NCI-H1694 treated with DMSO at 0.1 percent for 48 hours (cell line): ENCODE measurements at places on chromosomes 3 and 15.

DNA sequence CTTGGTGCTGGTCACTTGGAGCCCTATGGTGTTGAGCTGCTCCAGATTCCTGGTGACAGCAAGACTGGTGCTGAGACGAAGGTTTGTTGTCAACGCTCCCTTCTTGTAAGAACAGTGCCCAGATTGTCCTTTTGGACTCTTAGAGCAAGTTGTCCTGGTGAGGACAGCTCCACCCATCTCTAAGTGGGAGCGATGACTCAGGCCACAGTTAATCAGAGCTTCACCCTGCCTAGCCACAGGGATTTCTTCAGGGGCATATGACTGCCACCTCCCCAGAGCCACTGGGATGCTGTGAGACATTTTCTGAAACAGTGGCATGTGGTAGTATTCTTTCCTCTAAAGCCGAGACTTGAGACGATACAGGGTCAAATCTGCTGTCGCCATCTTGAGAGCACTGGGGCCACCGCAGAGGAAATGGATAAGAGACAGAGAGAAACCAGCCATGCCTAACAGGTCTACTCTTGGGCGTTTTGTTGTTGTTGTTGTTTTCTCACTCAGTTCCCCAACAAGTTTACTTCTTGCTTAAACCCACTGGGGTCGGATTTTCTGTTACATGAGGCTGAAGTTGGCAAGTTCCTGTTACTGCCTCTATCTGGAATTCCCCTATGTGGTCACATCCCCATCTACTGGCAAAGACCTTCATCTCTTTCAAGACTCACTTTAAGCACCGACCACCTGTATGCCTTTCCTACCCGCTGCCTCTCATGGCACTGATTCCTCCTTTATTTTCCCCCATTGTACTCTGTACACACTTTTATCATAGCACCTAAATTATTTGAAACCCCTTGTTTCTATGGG lies 16.0 kb upstream of the PCOLCE2 start:
- DNase-seq: peak; percentile 32

GRCh38 chr3:156674911-156675829 lies 780 bp downstream of the TIPARP start:
- peak; percentile 37 for DNase-seq

DNA sequence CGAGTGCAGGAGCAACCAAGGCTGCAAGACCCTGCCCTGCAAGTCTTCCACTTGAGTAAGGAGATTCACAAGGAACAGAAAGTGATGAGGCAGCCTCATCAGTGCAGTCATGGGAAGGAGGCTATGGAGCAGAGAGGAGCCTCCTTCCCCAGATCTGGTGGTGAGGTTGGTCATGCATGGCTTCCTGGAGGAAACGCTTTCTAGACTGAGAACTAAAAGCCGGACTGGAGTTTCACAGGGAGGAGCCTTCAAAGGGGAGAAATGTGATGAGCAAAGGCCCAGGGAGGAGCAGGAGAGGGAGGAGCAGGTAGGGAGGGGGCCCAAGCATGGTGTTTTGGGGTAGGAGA lies 139.9 kb downstream of the SRGAP3 start:
- no peak for DNase-seq

GRCh38 chr3:107949394-107949970 lies 141.3 kb downstream of the CD47 start:
- no peak for DNase-seq

DNA sequence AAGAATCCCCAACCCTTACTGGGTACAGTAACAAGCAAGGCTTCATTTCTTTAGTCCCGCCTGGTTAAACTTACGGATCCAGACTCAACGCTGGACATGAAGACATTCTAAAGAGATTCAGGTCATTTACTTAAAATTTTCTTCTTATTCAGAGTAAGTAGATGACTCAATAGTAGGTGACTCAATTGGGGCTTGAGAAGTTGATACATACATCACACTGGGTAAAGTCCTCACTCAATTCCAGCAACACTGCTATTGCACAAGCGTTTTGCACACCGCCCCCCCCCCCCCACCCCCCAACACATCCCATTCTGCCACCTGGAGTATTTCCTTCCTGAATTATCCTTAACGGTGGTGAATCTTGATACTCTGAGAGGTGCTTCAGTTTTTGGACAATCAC lies 610.0 kb downstream of the FOXP1 start:
- DNase-seq: no peak

DNA sequence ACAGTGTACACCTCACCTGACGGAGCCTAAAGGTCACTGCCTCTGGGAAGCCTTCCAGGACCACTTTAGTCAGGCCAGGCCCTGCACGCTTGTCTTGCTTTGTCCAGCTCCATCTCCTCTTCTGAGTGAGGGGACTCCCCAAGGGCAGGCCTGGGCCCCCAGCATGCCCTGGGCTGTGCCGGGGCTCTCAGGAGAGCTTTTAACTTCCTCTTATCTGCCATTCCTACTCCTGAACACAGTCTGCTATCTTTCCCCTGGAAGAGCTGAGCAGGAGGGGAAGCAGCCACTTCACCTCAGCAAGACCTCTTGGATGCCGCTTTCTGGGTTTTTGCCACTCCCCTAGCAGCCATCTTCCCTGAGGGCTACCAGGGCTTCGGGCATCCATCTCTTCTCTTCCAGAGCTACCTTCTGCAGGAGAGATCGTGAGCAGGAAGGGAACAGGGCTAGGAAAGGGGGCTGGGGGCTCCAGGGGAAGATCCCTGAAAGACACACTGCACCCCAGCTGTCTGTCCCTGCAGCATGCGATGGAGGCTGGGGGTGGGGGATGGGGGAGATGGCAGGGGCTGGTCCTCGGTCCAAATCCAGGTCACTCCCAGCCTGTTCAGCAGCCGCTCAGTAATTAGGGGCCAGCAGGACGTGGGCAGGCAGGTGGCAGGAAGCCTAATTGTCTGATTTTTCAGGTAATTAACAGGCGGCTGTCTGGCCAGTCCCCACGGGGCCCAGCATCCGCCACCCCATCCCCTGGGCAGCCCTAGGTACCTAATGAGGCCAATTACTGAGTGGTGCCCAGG lies 19.9 kb upstream of the RPL29 start:
- DNase-seq: no peak

DNA sequence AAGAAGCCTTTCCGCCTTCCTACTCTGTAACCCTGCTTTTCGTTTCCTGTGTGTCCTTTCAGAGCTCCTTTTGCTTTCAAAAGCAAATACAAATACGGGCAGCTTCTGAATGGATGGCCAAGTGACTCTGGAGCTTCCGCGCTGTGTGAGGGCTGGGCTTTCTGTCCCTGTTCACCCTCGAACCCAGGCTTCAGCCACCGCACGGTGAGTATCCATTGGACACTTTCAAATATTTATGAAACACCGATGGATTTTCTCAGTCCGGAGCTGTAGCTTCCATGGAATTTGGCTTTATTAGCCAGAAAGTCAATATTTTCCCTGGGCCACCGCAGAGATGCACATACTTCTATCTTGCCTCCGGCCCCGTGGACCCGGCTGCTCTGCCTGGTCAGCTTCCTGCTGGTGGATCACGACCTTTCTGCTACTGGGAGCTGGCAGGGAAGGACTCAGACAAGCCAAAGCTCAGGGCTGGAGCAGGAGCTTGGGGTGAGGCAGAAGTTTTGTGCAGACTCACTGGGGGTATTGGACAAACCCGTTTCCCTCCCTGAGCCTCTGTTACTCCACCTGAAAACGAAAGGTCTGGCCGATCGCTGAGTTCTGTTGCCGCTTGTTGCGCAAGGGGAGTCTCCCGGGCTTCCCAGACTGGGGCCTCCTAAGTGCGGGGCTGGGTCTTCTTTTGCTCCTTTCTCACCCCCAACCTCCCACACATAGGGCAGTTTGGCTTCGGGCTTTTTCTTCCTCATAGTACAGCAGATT lies 63.6 kb downstream of the LINGO1 start:
- DNase-seq: no peak

- no peak for DNase-seq
These were observed 36.5 kb downstream of the CAPN3 start for GRCh38 chr15:42395838-42396237.

- DNase-seq: no peak
These were observed 53.0 kb upstream of the MME start for GRCh38 chr3:155026999-155027591.

DNA sequence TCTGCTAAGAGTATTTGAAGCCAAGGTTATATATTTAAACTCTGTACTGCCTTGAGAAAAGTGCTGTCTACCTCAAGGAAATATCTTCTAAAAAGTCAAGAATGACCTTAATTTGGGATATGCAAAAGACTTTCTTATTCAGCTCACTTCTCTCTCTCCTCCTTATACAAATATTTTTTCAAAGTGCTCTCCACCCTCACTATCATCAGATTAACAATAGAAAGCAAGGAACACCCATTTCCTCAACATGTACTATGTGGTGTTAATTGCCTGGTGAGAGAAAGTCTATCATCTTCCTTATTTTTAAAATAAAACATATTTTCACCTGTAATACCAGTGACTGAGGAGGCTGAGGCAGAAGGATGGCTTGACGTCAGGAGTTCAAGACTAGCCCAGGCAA lies 44.4 kb upstream of the RSL24D1 start:
- no peak for DNase-seq

GRCh38 chr3:149019580-149019979 lies 28.2 kb downstream of the GYG1 start:
- DNase-seq: no peak

DNA sequence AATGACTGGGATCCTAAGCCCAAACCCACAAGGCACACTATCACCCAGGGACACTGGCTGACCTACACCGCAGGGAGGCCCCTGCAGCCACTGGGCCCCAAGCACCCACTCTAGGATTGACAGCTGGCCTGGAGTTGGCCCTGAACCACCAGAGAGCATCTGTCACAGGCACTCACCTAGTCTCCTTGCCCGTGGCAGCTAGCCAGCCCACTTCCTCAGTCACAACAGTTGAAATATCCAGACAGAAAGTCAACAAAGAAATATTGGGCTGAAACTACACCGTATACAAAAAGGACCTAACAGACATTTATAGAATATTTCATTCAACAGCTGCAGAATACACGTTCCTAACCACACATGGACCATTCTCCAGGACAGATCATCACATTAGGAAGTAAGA lies 5.2 kb upstream of the SPINK8 start:
- no peak for DNase-seq

DNA sequence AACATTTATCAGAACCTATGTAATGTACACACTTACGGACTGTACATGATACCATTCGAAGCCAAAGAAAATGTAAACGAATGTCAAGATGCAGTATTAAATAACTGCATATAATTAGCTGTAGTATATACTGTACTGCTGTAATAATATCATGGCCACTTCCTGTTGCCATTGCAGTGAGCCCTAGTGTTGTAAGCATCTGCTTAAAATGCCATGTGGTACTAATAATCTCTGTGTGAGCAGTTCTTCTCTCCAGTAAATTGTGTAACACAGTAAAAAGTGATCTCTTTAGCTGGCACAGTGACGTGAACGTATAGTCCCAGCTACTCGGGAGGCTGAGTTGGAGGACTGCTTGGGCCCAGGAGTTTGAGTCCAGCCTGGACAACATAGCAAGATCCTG lies 8.6 kb downstream of the SPG11 start:
- DNase-seq: no peak

- DNase-seq: no peak
These were observed 2.9 kb downstream of the TNFSF10 start for GRCh38 chr3:172520301-172520831.

- no peak for DNase-seq
These were observed 1.6 kb downstream of the SHF start for GRCh38 chr15:45185903-45186770.

DNA sequence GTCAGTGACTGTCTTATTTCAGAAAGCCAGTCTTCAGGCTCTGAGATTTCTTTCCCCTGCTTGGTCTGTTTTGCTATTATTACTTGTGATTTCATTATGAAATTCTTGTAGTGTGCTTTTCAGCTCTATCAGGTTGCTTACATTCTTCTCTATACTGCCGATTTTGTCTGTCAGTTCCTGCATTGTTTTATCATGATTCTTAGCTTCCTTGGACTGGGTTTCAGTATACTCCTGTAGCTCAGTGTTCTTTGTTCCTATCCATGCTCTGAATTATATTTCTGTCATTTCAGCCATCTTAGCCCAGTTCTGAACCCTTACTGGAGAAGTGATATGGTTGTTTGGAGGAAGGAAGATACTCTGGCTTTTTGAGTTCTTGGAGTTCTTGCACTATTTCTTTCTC lies 40.5 kb downstream of the CEP63 start:
- no peak for DNase-seq

DNA sequence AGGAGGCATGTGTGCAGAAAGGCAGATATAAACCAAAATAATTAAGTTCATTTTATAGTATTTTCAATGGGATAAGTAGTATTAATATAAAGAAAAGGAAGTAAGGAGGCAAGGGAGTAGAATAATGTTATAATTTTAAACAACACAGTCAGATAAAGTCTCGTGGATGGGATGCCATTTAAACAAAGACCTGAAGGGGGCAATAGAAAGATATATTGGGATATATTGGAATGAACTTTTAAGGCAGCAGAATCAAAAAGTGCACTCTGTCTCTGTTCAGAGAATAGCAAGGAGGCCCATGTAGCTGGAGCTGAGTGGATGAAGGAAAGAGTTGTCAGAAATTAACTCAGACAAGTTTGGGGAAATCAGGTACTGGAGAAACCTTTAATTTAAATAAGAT lies 158.7 kb downstream of the CGGBP1 start:
- no peak for DNase-seq

DNA sequence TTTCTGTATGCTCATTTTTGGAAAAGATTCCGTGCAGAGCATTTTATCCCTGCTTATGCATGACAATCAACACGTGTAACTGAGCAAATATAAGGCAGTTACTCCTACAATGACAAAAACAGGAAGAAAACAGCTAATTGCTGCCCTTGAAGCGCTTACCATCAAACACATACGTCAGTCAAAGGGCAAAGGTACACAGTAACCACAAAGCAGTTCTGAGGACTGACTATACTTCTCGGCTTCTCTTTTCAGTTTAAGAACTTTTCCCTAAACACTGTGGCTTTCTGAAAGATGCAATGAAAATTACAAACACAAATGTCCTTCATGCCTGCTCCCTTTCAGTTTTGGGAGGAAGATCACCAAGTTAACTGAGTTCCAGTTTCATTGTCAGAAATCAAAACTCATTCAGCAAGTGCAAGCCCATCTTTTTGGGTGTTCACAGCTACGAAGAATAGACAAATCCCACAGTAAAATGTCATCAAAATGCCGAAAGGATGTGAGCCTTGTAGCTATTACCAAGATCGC lies 602.8 kb downstream of the FOXP1 start:
- DNase-seq: no peak

GRCh38 chr3:176920766-176921160 lies 276.5 kb downstream of the TBL1XR1 start:
- no peak for DNase-seq
